ENCODE measurements at places on chromosomes 1 and 21.

DNA sequence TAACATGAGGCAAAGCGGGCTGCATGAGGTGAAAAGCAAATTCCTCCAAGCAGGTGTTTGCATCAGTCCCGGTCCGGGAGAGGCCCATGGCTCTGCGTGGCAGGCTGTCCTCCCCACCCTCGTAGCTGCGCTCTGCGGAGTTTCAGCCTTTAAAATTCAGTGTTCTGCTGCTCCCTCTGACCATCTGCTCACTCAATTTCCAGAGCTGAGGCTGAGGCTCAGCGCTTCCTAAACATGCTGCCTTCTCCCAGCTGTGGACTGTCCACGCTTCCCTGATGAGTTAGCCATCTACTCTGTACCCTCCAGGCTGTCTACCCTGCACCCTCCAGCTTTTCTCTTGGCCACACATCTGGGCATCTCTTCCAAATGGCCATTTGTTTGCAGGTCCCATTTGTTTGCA lies 87.7 kb downstream of the KCNJ6 start:
- DNase-seq: no peak

- peak; percentile 32 for DNase-seq
Observed at GRCh38 chr1:74689621-74690363, 16.2 kb upstream of the ERICH3 start.

DNA sequence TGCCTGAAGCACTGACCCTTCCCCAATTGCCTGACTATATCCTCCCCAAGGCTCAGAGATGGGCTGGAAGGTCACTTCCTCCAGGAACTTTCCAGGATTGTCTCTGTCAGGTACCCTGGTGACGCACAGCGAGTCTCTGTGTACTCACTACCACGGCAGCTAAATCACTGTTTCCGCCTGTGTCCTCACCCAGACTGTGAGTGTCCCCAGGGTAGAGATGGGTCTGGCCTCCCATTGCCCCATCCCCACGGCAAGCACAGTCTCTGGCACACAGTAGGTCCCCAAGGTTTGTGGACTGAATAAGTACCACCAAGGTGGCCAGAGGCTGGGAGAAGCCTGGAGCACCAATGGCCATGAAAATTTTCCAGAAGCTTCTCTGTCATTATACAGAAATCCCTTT lies 93.8 kb upstream of the RUNX3 start:
- DNase-seq: no peak

DNA sequence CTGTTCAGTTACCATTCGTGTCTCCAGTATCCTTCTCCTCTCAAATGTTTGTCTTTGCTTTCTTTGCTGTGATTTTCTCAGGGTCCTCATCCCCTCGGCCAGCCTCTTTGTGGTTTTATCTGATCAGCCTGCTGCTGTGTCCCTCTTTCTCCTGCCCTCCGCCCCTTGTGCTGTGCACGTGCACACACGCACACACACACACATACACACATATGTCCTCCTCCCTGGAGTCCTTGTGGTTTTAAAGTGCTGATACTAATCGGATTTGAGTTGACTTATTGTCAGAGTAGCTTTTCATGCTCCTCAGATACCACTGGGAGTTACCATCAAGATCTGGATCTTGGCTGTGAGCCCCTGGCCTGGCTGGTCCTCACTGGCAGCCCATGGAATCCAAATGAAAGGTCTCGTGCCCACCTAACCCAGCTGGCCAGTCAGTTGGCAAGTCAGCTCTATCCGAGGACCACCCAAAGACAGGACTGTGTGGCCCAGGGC lies 34.1 kb downstream of the QSOX1 start:
- no peak for DNase-seq

- DNase-seq: no peak
Observed at GRCh38 chr1:222420633-222421032, 127.3 kb downstream of the HHIPL2 start.

DNA sequence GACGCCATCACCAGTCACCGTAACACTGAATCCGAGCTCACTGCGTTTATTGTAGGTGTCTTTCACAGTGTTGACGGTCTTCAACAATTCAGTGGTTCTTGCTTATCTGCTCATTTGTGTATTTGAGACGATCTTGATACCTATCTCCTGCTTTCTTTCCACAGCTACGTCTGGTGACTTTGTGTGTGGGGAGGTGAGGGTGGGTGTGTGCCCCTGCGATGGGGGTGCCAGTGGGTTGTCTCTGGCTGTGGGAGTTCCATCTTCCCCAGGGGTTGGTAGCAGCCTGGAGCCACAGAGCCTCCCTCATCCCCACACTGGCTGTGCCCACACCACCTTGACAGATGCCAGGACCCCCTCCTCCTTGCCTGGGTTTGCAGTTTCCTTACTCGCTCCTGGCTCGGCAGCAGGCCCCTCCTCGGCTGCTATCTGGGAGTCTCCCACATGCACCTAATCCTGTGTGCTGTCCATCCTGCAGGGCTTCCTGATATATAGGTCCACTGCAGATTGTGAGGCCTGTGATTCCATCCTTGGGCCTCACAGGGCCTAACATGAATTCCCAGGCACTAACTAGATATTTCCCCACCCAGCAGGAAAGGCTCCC lies 6.3 kb upstream of the PARP1 start:
- no peak for DNase-seq

DNA sequence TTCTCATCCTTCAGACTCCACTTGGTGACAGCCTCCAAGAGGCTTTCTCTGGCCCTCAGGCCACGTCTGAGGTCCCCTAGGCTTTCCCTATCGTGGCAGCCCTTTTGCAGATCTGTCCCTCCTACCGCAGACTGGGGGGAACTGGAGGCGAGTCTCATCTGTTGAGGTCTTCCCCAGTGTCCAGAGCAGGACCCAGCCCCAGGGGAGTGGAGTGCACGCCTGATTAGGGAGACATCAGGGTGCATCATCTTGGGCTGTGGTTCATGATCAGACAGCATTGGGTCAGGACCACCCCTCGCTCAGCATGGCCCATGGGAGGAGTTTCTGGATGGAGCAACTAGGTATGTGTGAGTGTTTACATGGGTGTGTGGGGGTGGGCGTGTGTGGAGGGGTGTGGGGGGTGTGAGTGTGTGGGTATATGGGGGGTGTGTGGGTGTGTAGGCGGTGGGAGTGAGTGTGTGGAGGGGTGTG lies 8.5 kb upstream of the MATN1 start:
- DNase-seq: no peak

DNA sequence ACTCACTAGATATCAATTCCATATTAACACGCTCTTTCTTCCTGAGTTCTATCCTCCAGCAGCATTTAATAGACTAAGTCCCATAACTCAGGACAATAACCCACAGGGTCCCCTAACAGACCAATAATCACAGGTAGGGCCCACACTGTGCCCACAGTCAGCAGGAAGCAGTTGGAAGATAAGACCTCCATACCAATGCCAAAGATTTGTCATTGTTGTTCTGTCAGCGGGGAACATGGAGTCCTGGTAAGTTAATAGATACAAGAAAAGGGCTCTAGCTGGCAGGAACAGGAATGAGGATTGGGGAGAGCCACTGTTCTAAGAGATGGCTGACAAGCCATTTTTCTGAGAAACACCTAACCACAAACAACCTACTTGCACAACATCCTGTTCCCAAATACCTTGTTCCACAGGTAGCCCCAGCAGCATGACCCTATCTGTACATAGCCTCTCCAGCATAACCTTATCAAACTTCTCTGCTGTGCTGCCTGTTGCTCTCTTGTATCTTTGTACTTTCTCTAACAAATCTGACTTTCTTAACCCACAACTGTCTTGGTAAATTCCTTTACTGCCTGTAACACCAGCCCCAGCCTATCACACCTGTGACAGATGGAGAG lies 142.0 kb upstream of the KCNJ15 start:
- no peak for DNase-seq

DNA sequence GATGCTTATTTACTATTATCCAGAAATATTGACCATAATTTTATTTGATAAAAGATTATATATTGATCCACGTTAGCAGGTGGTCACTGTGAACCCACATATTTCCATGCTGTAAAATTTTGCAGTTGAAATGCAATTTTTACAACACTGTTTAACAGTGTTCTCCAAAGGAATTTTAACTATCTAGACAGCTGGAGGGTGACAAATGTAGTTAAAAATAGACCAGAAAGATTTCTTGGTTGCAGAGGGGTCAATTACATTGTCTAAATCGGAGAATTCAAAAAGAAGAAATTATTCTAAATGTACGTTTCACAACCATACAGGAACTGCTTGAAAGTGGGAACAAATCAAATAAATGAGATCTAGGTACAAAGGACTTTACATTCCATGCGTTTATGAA lies 625.2 kb upstream of the NCAM2 start:
- no peak for DNase-seq

GRCh38 chr1:61289232-61290098 lies 207.1 kb downstream of the NFIA start:
- no peak for DNase-seq

GRCh38 chr1:6545276-6546112 lies 8.8 kb downstream of the NOL9 start:
- DNase-seq: no peak

DNA sequence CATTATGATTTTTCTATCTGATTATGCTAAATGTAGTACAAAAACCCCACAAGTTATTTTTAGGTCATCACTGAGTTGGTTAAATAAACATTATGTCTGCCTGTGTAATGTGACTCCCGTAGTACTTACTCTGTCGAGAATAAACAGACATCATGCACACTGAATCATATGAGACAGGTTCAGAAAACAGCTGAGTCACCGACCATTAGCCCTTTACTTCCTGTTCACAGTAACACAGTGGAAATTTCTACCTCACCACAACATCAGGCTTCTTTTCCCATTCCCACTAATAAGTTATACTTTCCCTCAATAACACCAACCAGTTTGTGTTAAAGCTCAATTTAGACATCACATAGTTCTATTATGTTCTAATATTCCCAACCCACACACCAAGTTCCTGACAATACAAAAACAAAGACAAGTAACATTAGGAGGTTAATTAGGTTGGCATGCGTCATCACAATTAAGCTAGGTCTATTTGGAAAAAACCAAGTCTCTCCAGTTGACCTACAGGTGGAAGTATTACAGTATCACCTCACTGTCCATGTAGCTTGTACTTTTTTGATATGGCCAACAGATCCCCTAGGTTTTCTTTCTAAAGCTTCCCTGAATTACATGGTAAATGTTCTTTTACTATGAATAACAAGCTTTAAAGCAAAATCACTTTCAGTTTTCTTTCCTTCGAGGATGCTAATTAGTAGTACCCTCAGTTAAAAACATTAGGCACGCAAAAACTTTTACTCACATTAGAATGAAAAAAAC lies 154.2 kb downstream of the EIF4G3 start:
- DNase-seq: peak; percentile 95

DNA sequence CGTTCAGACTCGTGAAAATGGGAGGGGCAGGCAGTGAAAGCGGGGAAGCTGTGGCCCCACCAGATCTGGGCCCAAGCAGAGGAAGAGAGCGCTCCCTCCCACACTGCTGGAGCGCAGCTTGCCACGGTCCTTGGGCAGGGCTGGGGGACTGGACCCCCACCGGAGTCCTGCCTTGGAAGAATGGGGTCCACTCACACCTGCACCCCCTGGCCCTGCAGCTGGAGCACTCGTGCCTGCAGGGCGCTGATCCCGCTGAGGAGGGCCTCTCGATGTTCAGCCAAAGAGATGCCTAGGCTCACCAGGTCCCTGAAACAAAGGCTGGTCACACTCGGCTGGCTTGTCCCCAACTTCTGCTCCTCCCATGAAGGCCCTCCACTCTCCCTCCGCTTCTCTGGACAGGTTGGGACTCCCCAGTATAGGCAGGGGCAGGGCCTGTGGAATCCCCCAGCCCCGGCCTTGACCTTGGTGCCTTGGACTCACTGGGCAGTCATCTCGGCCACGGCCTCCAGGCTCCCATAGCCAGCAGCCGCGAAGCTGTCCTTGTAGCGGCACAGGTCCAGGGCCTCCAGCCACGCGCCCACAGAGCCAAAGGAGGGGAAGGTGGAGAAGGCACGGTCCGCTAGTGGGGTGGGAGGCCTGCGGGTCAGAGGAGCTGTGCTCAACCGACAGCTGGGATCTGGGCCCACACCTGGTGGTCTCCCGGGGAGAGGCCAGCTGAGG lies 26.0 kb downstream of the CDCA8 start:
- DNase-seq: no peak

GRCh38 chr1:31938184-31938975 lies at the start of gene PTP4A2:
Gene PTP4A2, minus strand, starts transcription at chr1:31938368. Its CDS starts 19,303 bp downstream, at chr1:31919065.
- peak; percentile 96 for DNase-seq

DNA sequence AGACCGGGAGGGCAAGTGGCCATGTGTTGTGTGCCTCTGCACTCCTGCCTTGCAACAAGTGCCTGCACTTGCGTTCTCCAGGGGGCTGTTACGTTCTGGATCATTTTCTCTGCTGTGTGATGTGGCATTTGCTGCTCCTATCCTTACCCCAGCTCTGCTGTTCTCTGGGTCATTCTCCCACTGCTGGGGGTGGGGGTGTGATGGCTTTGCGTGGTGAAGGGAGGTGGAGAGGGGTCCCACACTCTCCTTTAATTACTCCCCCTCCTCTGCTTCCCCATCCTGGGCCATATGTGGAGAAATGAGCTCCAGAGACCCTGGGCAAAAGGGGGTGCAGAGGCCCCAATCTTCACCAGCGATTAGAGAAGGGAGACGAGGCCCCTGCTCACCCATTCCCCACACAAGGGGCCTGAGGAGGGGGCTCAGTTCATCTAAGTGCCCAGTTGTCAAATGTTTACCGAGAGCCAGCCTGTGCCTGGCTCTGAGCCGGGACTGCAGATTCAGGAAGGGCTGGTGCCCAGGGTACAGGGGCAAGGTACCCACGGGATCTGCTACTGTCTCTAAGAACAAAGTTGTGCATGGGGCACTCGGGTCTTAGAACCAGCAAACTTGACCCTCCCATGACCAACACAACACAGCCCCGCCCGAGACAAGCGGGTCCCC lies 355.4 kb downstream of the PTPRU start:
- no peak for DNase-seq

DNA sequence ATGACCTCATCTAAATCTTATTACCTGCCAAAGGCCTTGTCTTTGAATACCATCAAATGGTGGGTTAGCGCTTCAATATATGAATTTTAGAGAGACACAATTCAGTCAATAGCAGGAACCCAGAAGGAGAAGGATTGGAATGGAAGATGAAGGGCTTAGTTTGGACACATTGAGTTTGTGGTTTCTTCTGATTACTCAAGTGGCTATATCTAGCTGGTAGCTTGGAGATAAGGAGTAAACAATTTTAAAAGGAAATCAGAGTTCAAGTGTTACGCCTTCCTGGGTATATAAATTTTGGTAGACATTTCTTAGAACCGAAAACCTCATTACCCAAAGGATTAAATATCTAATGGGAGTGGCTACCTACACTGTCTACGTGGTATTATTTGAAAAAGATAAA lies 80.2 kb downstream of the RGS2 start:
- no peak for DNase-seq

DNA sequence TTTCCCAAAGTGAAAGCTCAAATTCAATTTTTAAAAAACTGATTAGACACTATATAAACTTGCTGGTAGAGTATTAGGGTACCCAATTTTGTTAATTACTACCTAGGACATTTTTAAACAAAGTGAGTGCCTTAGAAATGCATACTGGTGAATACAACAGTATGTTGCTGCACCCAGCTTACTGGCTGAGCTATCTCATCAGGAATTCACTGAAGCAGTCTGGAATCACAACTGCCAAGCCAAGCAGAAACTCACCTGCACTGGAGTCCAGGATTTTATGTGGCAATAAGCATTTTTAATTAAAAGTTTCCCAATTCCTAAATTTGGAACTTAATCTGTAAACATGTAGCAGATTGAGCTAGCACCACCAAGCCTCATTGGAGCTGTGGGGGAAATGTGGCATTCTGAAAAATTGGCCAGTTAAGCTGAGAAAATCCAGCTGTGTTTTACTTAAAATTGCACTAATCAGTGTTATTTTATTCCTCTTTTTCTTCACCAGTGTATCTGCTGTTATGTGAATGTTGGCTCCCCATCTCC lies 61.8 kb downstream of the CLEC20A start:
- DNase-seq: no peak

GRCh38 chr1:18541046-18541795 lies 60.5 kb downstream of the KLHDC7A start:
- DNase-seq: no peak

All from HCT116 (cell line).